ENCODE measurements at places on chromosomes 6 and 20. TPM values are rescaled to one million over a fixed set of nuclear protein-coding genes. Genes with fewer than 3 reads are reported as not detected.

DNA sequence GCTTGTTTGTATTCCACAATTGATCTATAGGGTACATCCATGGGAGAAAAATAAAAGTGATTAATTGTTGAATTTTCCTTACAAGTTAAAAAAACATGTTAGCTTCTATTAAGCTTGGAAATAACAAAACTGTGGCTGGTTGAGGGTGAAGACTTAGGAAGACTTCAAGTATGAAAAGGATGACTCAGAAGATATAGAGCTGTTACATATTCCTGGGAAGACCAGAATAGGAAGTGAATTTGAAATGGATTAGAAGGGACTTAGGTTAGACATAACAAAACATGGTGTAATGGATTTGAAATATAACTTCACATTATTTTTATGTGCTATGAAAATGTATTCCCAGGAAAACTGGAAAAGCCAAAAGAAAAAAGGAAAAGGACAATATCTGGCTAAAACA lies 732.2 kb downstream of the HDGFL1 start:
- no peak for DNase-seq

DNA sequence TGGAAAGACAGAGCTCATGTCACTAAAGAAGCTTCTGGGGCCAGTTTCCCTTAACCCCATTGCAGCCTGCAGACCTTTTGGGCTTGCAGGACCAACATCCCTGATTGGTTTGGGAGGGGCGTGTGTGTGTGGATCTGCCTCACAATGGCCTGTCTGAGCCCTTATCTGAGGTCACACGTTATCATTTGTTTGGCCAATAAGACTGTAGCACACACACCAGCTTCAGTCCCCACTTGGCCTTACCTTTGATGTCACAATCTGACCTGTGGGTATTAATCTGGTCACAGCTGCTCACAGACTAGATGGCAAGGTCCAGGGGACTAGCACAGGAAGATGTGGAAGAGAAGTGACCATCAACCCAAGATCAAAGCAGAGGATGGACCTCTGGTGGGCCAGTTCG lies at the start of gene SCP2D1:
TSS of gene SCP2D1 (plus strand) at position 301 of the 400 bp plus-strand sequence. CDS start at position 334, 33 bp downstream.
- no peak for DNase-seq

GRCh38 chr20:45174434-45175364 lies at the start of gene PI3:
Gene PI3 (plus strand): TSS chr20:45174902. CDS start chr20:45174923, 21 bp downstream.
- no peak for DNase-seq

- DNase-seq: no peak
Observed at GRCh38 chr6:97081010-97081590, 156.6 kb downstream of the KLHL32 start.

Gene SCGN
- total RNA-seq: not detected

- DNase-seq: no peak
Observed at GRCh38 chr6:103534814-103535213, 1324.9 kb downstream of the HACE1 start.

GRCh38 chr20:60851826-60852704 lies 400.0 kb upstream of the CDH4 start:
- no peak for DNase-seq

- DNase-seq: no peak
Observed at GRCh38 chr6:166579237-166579850, 7.1 kb downstream of the RAMACL start.

- DNase-seq: no peak
Observed at GRCh38 chr6:20698675-20699074, 164.4 kb downstream of the CDKAL1 start.

GRCh38 chr6:44050872-44051505 lies 76.3 kb downstream of the MRPL14 start:
- no peak for DNase-seq

Measured in lung microvascular endothelial cell (primary cell).